ENCODE measurements at places on chromosomes 3 and 15.

DNA sequence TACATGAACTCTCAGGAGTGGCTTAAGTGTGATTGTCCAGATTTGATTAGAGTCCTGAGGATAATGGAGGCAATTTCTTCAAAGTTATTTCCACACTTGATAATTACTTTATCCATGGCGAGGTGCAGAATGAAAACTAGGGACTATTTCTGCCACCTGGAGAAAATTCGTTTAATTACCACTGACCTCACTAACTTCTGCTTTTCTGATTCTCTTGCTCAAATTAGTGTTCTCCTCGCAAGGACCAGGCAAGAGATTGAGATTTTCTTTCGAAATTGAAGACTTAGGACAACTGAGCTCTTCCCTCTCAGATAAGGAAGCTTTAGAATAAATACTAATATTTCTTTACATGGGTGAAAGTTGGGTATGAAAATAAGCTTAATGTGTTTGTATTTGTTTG, 135.2 kb downstream of the RYR3 start:
- no peak for DNase-seq

DNA sequence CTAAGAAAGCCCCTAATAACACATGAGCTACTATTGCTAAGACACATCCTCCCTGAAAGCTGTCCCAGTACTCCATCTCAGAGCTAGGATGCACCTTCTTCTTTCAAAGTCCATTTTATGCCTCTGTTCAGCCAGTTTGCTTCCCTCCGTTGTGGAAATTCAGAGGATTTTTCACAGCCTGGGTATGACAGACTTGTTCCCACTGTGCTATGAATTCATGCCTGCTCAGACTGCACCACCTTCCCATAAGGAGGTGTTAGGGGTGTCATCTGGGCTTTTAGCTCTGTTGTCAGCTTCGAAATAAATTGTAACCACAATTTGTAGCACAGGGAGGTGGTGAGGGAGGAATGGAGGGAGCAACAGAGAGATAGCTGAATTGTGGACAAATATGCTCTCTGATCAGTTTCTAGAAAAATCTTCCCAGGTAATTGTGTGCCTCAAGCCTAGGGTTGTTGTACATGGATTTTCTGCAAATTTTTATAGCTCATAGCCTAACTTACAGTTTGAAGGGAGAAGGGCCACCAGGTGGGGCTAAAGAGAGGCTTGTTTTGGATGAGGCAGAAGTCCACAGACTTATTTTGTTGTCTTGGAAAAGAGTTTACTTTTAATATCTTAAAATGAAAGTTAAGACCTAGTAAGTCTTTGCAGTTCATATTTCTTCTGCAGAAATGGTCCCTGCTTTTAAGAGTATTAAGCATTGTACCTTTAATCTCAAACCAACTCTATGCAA, 462.0 kb downstream of the PDCD6IP start:
- DNase-seq, result no peak

GRCh38 chr15:52042051-52042851, 23.2 kb downstream of the MAPK6 start:
- no peak for DNase-seq

- DNase-seq, result no peak
Observed at GRCh38 chr3:124147946-124148345, 156.0 kb upstream of the ROPN1 start.

DNA sequence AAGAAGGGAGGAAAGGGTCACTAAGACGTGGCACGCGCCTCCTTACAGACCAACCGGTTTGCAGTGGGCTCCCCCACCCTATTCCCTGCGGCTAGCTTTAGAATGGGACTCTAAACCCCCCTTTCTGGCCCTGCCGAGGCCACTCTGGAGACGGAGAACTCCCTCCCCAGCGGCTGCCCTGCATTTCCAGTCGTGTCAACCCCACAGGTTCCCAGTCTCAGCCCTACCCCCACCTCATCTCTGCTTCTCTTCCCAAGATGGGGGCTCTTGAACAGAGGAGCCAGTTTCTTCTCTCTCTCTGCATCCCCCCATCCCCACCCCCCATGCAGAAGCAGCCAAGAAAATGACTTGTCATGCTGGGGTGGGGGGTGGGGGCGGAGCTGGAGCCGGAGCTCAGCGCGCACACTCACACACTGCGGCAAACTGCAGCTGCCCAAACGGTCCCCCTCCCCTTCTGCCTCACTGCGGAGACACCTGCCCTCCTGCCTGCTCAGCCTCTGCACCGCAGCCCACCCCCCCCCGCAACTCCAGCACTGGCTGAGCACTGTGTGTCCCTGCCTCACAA, 871 bp downstream of the MAP1A start:
- DNase-seq, result peak; percentile 74

- DNase-seq, result no peak
Observed at GRCh38 chr3:38805765-38806386, 10.1 kb downstream of the SCN10A start.

GRCh38 chr15:69593981-69594966, 141.7 kb downstream of the RPLP1 start:
- peak; percentile 97 for DNase-seq

- no peak for DNase-seq
Observed at GRCh38 chr15:62913246-62913645, 129.3 kb upstream of the TPM1 start.

GRCh38 chr3:71194785-71195184, 388.7 kb downstream of the FOXP1 start:
- DNase-seq, result no peak
